Left cardiac atrium (tissue), 4 donors: ENCODE measurements at places on chromosomes 12 and 14. TPM values are rescaled to one million over a fixed set of nuclear protein-coding genes. Genes with fewer than 3 reads are reported as not detected.

CFAP251 gene
- total RNA-seq = 0.77 TPM

SLC38A2 gene
- 202 TPM for total RNA-seq

CPNE6 gene
- not detected for total RNA-seq

ASB2 gene
- total RNA-seq = 105 TPM
